ENCODE measurements at places on chromosomes 3 and 15.

- DNase-seq, result no peak
These were observed 124.8 kb downstream of the BCHE start for GRCh38 chr3:165712382-165712781.

- DNase-seq, result no peak
These were observed 913 bp upstream of the SCN5A start for GRCh38 chr3:38650248-38650951.

- DNase-seq, result no peak
These were observed 102.8 kb upstream of the TBC1D5 start for GRCh38 chr3:17845026-17845812.

- peak; percentile 71 for DNase-seq
These were observed at the start of gene CFAP91 for GRCh38 chr3:119702530-119703527. TSS of gene CFAP91 (plus strand) at chr3:119703022. CDS start at chr3:119703099, 77 bp downstream.

DNA sequence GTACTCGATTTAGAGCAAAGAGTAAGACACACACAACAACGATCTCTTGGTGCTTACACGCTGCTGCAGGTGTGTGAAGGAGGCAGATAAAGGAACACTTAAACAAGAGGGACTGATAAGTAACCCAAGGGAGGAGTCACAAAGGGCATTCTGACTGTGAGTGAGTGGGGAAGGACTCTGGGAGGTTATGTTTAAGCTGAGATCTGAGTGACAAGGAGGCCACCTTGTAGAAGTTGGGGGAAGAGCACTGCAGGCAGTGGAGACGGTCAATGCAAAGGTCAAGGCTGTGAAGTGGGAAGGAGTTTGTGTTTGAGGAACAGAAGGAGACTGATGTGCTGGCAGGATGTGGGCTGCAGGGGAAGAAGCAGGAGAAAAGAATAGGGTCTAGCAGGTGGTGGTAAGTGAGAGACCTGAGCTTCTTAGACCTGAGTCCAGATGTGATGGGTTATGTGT is 63.1 kb downstream of the LPP start:
- DNase-seq, result no peak

DNA sequence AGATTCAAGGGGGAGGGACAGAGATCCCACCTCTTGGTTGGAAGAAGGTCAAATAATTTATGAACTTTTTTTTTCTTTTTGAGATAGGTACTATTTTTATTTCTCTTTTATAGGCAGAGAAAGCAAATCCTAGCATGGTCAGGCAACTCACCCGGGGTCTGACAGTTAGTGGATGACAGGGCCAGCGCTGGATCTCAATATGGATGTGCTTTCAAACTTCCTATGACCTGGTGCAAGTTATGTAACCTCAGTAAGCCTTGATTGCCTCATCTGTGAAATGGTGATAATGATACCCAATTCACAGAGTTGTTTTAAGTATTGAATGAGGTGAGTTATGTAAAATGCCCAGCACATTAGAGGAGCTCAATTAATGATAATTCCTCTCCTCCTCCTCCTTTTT is 86.8 kb upstream of the MEF2A start:
- no peak for DNase-seq

GRCh38 chr15:23503980-23504379 is 56.9 kb upstream of the GOLGA6L2 start:
- DNase-seq, result no peak

DNA sequence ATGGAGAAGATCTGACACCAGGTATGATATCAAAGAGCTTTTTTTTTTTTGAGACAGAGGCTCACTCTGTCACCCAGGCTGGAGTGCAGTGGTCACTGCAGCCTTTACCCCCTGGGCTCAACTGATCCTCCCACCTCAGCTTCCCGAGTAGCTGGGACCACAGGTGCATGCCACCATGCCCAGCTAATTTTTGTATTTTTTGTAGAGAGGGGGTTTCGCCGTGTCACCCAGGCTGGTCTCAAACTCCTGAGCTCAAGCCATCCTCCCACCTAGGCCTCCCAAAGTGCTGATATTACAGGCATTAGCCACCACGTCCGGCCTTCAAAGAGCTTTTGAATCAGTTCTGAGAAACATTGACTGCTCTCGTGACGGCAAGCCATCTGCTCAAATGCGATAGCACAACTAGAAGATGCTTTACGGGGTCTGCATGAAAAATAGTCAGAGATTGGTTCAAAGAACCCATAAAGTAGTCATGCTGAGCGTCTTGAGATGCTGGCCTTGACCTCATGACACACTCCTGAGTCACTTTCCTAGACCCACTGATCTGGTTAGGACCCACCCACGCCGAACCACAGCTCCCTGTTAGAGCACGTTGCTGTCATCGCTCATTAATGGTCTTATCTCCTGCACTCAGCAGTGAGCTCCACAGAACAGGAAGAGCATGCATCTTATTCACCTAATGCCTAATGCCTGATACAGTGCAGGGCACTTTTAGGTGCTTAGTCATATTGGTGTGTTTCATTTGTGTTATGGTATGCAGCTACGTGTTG is 57.0 kb upstream of the NR2F2 start:
- no peak for DNase-seq

DNA sequence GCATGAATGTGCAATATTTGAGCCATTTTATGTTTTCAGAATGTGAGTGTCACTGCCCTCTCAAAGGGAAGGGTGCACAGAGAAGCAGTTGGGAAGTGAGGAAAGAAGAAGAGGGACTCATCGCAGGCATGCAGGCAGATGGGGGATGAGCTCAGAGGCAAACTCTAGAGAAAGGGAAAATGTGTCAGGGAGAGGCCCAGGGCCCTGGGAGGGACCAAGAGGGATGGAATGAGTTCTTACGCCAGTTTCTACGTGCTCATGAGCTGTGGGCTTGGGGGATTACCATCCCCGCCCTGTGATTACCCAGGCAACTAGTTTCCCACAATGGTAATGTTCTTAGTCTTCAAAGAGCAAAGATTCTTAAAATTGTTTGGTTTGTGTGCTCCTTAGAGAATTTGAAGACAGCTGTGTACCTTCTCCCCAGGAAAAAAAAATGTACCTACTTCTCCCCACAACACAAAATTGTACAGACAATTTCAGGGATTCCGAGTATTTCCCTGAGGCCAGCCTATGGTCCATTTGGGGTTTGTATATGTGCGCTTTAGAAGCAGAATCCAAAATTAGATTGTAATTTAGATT is 17.8 kb downstream of the GCSAM start:
- no peak for DNase-seq

GRCh38 chr3:146605106-146605505 is at the start of gene PLSCR5:
TSS of gene PLSCR5 (minus strand) at chr3:146605346. CDS start at chr3:146605212, 134 bp downstream.
- no peak for DNase-seq

DNA sequence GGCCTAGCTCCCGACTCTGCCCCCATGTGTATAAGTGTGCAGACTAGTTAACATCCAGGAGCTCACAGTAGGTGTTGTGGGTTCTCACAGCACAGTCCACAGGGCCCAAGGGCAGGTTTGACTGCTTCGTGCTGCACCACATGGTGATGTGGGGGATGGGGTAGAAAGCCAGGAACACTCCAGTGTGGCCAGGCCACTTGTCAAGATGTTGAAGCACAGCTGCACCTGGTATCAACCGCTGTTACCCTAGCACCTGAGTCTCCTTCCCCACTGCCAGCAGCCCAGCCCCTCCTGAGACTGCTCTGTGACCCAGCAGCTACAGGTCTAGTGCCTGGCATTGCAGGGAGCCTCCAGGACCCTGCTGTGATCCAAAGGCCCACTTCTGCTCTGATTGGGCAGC is 53.4 kb downstream of the CHDH start:
- DNase-seq, result no peak

DNA sequence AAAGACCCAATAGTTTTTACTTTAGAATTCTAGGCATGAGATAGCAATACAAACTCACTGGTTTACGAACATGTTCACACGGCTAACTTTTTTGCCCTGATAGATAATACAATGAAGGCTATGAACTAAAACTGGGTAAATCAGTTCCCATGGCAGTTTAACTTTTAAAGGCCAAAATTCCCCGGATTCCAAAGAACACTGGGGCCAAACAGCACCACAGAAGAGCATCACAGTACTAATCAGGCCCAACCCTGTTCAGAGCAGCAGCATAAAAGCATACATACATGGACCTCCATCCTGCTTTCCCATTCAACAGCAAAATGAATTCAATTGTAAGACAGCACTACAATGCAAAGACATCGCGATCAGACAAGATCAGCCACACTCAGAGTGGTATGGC is 540.3 kb upstream of the CCDC54 start:
- DNase-seq, result no peak

GRCh38 chr3:81716870-81717509 is 44.5 kb downstream of the GBE1 start:
- DNase-seq, result no peak

DNA sequence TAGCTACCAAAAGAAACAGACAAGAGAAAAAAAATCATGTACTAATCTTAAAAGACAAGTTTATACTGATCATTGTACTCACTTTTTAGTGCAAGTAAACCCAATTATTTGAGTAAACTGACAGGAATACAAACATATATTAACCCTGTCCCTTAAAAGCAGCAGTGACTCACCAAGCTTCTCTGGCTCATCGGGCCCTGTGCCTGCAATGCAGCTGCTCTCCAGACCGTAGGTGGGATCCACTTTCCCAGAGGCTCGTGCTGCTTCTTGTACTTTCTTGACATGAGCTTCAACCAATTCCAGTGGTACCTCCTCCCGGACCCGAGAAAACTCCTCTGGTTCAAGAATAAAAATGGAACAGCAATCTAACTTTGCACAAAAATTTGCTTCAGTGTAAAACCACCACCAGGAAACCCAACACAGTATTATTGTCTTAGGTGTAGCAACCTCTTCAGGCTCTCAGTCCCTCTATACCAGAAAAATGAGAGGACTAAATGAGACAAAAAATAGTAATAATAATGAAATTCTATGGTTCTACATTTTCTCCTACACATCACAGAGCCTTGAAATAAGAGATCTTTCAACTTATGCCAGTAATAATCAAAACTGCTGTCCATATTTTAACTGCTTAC is 82.6 kb upstream of the CSPG5 start:
- no peak for DNase-seq

Measured in activated gamma-delta T cell treated with Interleukin-2 at 50 U/mL for 16 hours (primary cell).